ENCODE measurements at places on chromosomes 13 and 19.

- DNase-seq: no peak
These were observed 26.8 kb upstream of the TINCR start for GRCh38 chr19:5594521-5594950.

DNA sequence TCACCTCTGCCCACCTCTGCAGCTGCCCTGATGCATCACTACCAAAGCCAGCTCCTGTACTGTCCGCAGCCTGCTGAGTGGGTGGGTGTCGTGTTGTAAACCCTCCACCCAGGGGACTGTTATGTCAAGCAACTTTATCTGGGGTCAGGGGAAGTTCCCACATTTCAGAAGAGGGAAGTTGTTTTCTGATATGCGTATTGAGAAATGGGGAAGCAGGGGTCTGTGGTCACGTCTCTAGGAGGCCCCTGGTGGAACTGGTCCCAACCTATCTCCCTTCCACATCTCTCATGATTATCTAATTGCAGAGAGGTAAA is 31.2 kb downstream of the CLEC17A start:
- no peak for DNase-seq

DNA sequence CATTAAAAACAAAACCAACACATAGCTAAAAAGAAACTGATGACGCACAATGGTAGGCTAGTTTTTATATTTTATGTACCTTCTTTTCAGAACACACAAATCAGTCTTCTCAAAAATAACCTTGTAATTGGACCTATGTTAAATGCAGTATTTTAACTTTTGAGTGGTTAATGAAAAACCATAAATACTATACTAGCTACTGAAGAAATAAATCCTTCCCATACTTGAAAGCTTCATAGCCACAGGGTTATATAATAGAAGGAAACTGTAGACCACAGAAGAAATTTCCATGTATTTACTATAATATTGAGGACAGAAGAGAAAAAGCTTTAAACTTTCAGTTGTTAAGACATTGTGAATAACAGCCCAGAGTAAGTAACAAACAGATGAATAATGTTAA is 1094.3 kb upstream of the SLC10A2 start:
- DNase-seq: no peak

GRCh38 chr19:12788682-12789097 is 2.6 kb upstream of the JUNB start:
- DNase-seq: peak; percentile 62

- no peak for DNase-seq
These were observed 995 bp upstream of the MKNK2 start for GRCh38 chr19:2051773-2052704.

DNA sequence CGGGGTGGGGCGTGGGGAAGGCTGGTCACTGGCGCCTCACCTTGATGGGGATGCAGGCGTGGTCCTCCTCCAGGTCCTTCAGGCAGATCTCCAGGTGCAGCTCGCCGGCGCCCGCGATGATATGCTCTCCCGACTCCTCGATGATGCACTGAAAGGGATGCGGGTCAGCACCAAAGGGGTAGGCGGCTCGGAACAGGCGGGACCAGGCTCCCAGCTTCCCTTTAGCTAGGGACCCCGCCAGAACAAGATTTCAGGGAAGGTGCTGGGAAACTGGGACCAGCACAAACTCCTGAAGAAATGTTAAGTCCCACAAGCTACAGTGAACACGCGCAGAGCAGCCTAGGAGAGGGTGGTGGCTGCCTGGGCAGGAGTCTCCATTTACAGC is 6.0 kb downstream of the EEF2 start:
- no peak for DNase-seq

- DNase-seq: no peak
These were observed 17.4 kb upstream of the AP1M2 start for GRCh38 chr19:10604460-10604980.

DNA sequence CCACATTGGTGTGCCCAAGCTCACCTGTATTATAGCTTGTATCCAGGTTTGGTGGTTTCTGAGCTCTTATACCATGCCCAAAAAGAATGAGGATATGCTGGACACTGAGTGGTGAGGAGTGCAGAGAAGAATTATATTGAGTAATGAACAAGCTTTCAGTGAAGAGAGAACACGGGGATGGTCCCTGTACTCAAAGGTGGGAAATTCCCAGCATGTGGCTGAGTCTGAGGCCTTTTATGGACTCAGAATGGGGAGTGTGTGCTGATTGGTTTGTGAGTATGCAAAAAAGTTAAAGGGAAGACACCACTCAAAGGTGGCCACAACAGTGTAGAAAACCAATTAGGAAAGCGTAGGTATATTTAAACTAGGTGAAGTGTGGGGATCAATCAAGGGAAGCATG is 191.2 kb upstream of the SLITRK6 start:
- no peak for DNase-seq

- no peak for DNase-seq
These were observed 5.1 kb upstream of the RETN start for GRCh38 chr19:7663706-7664105.

DNA sequence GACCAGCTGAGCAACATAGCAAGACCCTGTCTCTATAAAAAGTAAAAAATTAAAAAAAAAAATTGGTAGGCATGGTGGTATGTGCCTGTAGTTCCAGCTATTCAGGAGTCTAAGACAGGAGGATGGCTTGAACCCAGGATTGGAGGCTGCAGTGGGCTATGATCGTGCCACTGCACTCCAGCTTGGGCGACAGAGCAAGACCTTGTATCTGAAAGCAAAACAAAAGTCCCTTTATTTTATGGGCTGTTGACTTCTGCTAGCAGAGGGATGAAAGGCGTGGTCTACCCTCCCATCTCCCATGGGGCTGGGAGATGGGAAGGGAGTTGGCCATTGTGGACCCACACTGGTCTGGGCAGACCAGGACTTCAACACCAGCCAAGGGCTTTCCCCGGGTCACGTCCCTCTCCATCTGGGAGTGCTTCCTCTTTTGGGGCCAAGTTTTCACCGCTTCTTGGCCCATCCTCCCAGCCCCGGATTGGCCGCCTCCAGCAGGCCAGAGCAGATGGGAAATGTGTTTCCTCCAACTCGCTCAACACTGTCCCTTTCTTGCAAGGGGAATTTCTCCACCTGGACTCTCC is 2.2 kb upstream of the TNFSF9 start:
- no peak for DNase-seq

DNA sequence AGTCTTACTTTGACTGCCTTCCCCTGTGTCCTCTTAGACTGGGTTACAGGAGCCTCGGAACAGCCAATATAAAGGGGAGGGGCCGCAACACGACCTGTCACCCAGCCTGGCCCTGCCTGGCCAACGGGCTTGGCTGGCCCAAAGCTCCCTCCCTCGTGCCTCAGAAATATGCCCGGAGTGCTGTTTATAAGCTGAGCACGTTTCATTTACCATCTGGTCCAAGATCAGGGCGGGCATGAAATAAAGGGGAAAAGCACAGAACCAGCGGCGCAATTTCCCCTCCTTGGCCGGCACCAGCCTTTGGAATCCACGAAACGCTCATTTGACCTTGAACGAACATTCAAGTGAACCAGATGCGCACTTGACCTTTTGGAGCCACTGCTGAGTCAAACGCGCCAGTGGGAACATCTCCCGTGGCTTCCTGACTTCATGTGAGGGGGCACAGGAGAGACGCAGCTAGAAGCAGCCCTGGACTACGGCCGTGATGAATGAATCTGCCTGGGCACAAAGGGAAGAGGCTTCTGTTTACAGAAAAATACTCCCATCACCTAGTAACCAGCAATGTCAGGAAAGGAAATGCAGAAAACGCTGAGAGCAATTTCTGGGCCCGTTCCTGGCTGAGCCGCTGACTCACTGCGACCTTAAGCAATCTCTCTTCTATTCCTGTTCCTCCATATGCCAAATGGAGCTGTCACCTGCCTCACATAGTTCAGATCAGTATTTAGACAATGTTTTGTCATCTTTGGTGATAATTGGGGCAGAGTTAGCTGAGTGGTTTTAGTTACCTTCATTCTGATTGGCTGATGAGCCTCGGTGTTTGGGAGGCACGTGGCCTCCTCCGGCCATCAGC is 53.3 kb downstream of the RFX2 start:
- peak; percentile 97 for DNase-seq

GRCh38 chr13:77878190-77878589 is 40.4 kb downstream of the EDNRB start:
- no peak for DNase-seq

DNA sequence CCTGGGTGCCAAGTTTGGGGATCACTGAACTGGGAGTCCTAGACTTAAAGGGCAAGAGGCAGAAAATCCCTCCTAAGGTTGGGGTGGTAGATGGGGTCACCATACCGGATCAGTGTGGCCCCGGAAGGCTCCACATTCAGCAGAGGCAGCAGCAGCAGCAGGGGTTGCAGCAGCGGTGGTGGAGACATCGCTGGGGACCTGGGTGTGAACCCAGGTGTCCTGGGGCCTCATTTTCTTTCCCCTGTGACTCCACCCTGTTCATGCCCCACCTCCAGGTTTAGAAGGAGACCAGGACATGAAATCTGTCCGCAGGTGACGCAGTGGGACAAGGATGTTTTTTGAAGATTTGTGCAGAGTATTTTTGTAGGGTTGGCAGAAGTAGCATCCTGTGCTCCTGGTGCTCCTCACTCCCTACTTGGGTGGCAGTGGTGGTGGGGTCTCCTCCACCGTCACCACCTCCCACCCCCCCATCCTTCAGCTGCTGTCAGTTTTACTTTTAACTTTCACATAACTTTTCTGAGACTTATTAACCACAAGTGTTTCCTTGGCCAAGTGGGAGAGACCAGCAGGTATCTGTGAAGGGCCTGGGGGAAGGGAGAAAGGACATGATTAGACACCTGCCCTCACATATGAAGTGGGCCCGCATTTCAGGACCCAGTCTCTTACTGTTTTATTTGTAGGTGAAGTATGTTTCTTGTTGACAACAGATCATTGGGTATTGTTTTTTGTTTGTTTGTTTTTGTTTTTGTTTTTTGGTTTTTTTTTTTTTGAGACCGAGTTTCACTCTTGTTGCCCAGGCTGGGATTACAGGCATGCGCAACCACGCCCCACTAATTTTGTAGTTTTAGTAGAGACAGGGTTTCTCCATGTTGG is at the start of gene NAPSA:
Gene NAPSA (minus strand): TSS at position 206 of the 873 bp plus-strand sequence. CDS start 18 bp downstream, at position 188.
- DNase-seq: no peak

- no peak for DNase-seq
These were observed 131.8 kb upstream of the WASF3 start for GRCh38 chr13:26425443-26426358.

DNA sequence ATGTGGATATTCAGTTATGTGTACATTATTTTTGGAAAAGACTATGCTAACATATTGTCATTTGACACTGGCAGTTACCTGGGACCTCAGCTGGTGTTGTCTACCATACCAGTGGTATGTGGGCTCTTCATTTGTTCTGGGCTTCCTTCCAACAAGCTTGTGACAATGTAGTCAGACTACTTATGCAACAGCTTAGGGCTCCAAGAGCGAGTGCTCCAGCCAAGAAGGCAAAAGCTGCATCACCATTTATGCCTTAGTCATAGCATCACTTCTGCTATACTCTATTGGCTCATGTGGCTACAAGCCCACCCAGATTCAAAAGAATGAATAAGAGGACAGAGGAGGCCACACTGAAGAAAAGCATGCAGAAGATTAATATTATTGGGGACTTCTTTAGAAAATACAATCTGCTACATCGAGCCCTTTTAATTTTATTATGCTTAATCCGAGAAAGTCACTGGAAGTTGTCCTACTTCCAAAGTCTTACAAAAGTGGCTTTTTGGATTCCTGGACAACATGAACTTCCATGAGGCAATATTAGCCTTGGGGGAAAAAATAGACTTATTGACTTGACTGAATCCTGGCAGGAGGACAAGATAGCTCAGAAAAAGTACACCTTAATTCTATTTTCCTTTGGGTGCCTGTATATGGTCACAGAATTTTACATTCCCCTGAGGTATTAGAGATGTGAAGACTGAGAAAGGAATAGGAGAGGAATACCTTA is 529.4 kb upstream of the HTR2A start:
- peak; percentile 2 for DNase-seq

GRCh38 chr13:65932587-65933239 is 1297.4 kb downstream of the PCDH9 start:
- peak; percentile 7 for DNase-seq

- no peak for DNase-seq
These were observed 50.3 kb downstream of the GSX1 start for GRCh38 chr13:27842571-27842970.

DNA sequence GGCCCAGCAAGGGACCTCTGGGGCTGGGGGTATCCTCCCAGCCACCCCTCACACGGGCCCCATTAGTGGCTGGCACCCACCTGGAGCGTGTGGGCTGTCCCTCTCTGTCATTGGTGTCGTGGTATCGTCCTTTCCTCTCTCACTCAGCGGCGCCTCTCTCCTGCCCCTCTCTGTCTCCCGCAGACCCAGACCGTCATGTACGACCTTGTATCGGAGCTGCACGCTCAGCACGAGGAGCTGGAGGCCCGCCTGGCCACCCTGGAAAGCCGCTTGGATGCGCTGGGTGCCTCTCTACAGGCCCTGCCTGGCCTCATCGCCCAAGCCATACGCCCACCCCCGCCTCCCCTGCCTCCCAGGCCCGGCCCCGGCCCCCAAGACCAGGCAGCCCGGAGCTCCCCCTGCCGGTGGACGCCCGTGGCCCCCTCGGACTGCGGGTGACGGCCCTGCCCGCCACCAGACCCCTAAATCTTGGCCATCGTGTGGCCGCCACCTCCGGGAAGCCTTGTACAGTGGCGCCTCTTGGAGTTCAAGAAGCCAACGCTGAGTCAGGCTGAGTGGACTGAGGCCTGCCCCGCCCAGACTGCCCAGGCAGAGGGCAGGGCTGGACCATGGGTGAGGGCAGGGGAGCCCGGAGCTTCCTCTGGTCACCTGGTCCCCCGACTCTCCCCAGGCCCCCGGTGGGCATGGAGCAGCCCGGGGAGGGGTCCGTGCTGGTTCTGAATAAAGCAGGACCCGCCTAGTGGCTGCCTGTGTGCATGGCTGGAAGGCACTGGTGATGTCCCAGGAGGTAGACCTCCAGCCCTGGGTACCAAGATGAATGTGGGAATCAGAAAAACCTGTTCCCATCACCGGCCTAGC is 9.8 kb upstream of the ARRDC2 start:
- no peak for DNase-seq

GRCh38 chr13:89930861-89931260 is 1416.6 kb upstream of the MIR17HG start:
- no peak for DNase-seq

GRCh38 chr13:99013951-99014350 is 36.1 kb upstream of the DOCK9 start:
- DNase-seq: no peak

DNA sequence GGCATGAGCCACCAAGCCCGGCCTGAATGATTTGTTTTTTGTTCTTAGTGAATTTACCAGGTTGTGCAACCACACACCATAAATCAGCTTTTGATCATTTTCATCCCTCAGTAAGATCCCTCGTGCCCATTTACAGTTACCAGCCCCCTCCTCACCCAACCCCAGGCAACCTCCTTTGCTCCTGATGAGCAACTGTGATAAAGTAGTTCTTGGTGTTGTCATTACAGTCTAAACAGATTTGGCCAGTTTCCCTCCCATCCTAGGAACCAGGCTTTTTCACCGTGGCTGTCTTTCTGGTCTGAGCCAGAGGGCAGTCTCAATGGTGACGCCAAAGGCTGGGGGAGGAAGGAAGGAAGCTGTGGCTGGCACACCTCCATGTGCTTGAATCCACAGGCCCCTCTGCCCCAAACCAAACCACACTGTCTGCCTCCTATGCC is 61.2 kb upstream of the WDFY2 start:
- DNase-seq: no peak

GRCh38 chr13:89740994-89741685 is 1606.3 kb upstream of the MIR17HG start:
- DNase-seq: no peak
